Stimulated activated CD8-positive, alpha-beta memory T cell treated with anti-CD3 and anti-CD28 coated beads, Interleukin-4, amount 100 ng/mL, for 1 hour (primary cell): ENCODE measurements at places on chromosomes 2 and 18.

DNA sequence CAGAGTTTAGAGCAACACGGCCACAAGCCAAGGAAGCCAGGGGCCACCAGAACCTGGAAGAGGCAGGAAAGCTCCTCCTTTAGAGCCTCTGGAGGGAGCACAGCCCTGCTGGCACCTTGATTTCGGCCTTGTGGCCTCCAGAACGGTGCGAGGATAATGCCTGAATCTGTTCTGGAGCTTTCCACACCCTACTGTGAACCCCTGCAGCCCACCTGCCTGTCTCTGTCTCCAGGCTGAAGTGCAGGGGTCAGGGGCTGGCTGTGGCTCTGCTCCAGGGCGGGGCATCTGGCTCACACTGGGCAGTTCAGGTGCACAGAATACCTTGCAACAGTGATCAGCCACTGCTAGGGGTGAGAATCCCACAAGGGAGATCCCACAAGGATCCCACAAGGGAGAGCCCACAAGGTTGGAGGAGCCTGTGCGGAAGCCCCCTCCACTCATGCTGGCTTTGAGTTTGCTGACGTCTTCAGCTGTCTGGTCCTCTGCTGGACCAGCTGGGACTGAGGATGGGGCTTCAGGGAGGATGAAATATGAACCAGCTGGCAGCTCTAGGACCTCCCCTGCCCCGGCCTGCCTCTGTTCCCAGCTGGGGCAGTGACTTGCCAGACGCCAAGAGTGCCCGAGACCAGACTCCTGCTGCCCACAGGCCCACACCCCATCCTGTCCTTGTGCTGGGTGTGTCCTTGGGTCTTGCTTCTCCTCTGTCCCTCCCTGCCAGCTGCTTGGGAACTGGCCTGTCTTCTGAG lies 56.4 kb upstream of the OTOS start:
- DNase-seq, result no peak

GRCh38 chr18:39751921-39752320 lies 2186.3 kb upstream of the CELF4 start:
- DNase-seq, result no peak

DNA sequence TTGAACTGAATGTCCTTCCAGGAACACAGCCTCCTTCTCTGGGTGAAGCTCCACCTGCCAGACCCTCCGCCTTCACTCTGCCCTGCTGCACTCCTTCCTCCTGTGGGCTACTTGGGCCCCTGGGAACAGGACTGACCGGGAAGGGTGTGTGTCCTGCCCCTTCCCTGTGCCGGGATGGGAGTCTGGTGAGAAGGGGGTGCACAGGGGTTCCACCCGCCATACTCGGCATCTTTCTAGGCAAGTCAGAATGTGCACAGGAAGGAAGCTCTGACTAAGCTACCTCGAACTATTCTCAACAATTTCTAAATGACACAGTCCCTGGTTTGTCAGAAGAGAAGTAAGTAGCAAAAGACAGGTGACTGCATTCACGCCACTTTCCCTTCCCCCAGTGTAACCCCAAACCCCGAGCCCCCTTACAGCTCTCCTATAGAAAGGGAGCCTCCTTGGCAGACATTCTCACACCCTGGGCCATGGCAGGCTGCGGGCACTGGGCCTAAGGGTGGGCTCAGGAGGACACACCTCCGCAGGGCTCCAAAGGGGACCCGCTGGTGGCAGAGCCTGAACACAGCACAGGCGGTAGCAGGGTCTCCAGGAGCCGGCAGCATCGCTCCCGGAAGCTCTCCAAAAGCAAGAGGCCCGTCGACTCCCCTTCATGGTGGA lies 184.1 kb downstream of the HDAC4 start:
- DNase-seq, result no peak

- no peak for DNase-seq
These were observed 26.8 kb upstream of the MYO1B start for GRCh38 chr2:191218292-191218898.

GRCh38 chr2:143588746-143589145 lies 459.5 kb downstream of the ARHGAP15 start:
- no peak for DNase-seq

- no peak for DNase-seq
These were observed 647.5 kb upstream of the VRK2 start for GRCh38 chr2:57399057-57399456.

GRCh38 chr2:206388698-206389097 lies 54.6 kb upstream of the ADAM23 start:
- no peak for DNase-seq

GRCh38 chr2:117875786-117876185 lies 61.3 kb downstream of the DDX18 start:
- no peak for DNase-seq

- DNase-seq, result no peak
These were observed 135.9 kb downstream of the ACKR3 start for GRCh38 chr2:236705295-236706105.

GRCh38 chr2:182077448-182078142 lies 91.9 kb downstream of the PPP1R1C start:
- DNase-seq, result no peak

GRCh38 chr2:42085706-42086487 lies 38.1 kb downstream of the PKDCC start:
- no peak for DNase-seq

DNA sequence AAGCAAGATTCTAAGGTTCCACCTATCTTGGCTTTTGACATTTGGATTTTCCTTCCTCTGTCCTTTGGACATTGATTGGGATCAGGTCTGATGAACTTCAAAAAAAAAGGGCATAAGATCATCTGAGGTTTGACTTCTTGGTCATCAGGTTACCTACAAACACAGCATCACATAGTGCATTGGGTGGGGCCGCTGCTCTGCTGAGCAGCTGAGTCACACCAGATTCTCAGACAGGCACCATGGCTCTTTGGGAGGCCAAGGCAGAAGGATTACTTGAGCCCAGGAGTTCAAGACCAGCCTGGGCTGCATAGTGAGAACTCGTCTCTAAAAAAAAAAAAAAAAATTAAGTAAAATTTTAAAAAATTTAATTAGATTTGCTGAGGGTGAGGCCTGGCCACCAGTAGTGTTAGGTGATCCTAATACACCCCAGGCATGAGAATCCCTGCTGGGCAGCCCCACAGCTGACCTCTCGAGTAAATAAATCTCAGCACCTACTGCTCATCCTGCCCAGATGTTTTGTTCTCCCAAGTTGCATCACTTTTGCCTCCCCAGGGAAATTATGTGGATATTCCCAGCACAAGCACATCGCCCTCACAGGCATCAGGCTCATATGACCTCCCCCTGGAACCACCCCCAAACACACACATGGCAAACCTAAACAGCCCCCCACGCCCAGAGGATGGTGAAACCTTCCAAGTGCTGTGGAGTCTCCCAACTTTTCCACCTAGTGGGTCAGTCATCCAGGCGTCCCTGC lies 5.3 kb downstream of the MLPH start:
- DNase-seq, result no peak

GRCh38 chr2:237312021-237312755 lies 101.8 kb downstream of the COL6A3 start:
- no peak for DNase-seq

- DNase-seq, result no peak
These were observed 140.0 kb downstream of the ANTXR1 start for GRCh38 chr2:69152847-69153583.

- DNase-seq, result no peak
These were observed 64.3 kb upstream of the HPCAL1 start for GRCh38 chr2:10238396-10238795.

DNA sequence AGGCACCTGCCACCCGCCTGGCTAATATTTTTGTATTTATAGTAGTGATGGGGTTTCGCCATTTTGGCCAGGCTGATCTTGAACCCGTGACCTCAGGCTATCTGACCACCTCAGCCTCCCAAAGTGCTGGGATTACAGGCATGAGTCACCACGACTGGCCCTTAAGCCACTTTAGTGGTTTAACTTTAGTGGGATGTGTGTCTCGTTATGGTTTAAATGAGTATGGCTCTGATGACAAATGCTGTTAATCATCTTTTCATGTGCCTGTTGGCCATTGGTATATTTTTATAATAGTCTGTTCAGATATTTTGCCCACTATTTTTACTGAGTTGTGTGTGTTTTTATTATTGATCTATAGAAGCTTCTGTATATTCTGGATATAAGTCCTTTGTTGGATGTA lies 205.9 kb downstream of the MYO1B start:
- no peak for DNase-seq

- no peak for DNase-seq
These were observed 102.3 kb downstream of the LIPG start for GRCh38 chr18:49663899-49664890.

DNA sequence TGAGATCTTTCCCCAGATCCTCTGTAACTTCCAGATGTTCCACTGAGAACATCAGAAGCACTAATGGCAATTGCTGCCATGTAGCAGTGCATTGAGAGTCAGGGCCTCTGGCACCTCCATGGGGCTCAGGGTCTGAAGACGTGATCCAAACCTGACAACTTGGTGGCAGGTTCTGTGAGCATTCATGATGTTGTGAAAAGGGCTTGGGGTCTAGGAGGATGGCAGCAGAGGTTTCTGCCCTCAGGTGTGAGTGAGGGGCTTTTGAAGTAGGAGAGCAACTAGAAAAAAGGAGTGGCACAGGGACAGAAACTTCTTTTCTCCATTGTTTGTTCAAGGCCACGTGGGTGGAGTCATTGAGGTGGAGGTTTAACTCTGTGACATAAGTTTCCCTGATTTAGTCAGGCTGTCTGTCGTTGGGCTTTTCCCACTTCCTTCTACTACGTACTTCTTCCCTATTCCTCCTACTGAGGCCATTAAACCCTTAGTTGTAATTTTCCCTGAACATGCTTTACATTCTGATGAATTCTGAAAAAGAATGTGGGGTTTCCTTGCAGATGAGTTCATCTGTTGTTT lies 13.1 kb downstream of the CFLAR start:
- DNase-seq, result no peak

- no peak for DNase-seq
These were observed 61.6 kb downstream of the COL6A3 start for GRCh38 chr2:237352279-237352845.

DNA sequence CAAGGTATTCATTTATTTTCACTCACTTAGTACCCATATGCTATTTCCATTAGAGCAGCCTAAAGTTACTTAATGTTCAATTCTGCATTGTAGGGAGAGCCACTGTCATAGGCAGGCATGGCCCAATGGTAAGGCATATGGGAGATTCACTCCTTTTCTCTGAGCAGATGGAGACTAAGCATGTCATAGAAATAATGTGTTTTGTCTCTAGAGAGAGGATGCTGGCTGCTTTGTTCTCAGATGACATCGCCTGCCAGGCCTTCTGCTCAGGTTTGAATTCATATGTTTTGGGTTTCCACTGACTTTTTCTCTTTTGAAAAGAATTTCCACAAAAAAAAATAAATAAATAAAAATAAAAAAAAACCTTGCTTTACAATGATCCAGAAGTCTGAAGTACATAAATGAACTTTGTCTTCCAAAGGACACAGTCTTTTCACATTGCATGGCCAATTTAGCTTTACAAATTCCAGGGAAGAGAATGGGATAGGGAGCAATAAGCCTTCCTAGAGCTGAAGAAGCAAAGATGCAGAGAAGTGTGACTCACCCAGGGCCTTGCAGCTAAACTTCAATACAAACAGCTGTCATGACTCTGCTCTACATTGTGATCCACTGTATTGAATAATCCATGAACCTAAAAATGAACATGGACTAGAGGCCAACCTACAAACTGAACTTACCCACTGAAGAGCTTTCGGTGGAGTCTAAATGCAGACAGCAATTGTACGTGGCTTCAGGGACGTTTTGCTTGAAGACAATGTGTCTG lies 422.5 kb downstream of the CMPK2 start:
- no peak for DNase-seq

DNA sequence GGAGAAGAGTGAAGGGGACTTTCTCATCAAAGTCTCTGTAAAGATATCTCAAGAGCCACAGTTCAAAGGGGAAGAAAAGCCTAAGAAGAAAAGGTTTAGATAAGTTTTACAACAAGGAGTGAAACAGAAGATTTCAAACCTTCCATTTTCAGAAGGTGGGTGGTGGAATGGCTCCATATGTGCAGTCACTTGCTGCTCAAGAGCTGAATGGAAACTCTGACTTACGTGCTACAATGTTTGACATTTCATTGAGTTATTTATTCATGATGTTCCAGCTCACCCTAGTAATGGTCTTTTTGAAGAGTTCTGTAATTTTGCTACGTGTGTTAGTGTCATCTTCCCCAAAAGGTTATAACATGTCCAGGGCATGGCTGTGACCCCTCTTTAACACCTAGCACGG lies 21.7 kb downstream of the LCT start:
- DNase-seq, result no peak

- DNase-seq, result no peak
These were observed 78.8 kb upstream of the ARHGAP28 start for GRCh38 chr18:6650747-6651146.

DNA sequence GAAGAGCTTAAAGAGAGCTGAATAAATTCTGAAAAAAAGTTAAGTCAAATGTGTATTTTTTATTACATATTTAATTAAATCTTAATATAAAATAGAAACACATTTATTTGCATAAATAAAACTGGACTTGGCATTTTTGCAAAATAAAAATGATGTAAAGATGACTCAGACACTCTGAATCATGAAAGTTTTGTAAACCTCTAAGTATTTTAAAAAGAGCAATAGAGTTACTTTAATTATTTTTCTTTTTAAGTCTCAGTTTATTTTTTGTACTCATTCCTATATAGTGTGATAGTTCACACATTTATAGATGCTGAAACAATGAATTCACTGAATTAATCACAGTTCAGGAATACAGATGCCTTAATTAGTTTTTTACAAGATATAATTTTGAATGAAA lies 109.9 kb upstream of the DTNA start:
- DNase-seq, result no peak

DNA sequence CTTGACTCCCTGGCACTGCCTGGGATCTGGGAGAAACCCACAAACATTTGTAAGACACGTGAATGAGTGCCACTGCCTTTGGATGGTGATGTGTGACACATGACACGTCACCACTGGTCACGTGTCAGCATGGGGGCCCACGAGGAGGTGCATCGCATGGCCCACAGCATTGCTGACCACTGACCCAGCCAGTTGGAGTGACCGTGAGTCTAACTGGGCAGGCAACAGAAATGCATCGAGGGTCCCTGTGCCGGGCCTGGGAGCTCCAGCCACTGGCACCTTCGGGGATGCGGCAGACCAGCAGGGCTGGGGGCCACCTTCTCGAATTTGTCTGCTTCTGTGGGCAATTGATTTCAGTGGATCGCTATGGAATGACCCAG lies 121.9 kb upstream of the HDAC4 start:
- DNase-seq, result no peak

DNA sequence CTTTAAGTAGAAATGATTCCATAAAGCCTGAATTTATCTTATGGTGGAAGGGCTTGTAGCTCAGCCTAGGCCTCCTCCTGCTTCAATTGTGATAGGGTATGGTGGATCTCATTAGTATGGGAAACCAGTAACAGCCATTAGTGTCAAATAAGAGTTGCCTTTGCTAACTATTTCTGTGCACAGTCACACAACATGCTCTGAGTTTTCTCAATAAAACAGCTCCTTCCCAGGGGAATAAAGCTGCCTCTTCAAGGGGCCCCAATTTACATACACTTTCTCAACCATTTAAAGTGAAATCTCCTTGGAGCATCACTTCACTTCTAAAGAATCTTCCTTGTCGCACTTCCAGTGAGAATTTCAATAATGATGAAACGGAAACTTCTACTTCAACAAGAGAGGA lies 53.4 kb downstream of the KLF7 start:
- DNase-seq, result no peak

GRCh38 chr2:27255660-27256059 lies 7.2 kb downstream of the SLC30A3 start:
- no peak for DNase-seq
